ENCODE measurements at places on chromosomes 4 and X.
A peak's percentile ranks its signal among the peaks of the same experiment; 100 is the strongest.

DNA sequence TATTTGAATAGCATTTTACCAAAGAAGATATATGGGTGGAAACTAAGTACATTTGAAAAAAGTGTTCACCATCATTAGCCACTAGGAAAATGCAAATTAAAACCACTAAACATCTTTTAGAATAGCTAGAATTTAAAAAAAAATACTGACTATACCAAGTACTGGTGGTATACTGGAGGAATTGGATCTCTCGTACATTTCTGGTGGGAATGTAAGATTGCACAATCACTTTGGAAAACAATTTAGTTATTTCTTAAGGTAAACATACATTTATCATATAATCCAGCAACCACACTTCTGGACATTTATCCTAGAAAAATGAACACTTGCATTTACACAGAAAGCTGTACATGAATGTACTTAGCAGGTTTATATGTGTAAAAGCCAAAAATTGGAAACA, 303.5 kb downstream of the MID1IP1 start:
- DNase-seq = no peak

DNA sequence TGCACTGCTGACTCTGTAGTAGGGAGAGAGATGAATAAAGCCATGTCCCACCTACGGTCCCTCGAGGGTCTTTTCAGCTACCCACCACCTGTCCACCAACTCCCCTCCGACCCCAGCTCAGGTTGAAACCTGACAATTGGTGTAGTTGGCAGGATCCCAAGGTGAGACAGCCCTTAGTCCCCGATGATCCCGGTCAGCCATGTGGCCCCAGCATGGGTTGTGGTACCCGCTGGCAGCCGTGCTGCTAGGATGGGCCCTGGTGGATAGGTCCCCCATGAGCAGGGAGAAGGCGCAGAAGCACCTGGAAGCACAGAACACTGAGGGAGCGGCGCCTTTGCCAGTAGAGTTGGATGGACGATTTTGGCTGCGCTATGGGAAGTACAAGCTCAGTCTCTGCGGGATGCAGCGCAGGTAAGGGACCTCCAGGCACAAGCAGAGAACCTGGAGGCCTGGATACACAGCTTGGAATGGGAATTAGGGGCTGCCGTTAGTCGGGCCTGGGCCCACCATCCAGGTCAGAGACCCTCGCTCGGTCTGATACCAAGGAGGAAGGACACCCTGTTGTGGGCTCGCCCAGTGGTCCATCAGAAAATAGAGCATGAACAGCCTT, 694.6 kb upstream of the AGA start:
- DNase-seq = no peak

GRCh38 chrX:92213786-92214185, 434.6 kb downstream of the PCDH11X start:
- DNase-seq = no peak

DNA sequence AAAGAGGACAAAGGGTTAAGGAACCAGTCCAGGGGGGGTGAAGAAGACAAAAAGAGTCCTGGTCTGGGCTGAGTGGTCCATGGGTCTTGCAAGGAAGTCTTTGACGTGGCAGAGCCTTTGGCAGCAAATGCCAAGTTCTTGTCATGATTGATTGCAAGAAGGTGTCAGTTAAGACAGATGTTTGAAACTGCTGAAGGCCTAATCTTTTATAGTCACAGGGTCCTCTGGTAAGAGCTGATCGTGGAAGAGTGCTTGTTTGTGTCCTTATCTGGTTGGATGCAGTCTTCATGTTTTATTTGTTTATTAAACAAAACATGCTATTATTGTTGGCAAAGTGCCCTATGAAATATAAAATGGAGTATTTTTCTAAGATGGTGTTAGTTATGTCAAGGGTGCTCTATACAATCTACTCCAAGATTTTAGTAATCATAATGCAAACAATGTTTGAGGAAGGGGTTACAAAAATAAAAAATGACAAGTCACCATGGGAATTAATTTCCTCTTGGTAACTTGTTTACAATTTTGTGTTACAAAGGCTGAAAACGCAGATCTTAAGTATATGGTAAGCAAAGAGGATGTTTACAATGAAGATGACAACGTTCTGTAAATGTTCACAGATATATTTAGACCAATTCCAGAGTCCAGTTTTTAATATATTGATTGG, 85.9 kb downstream of the MAGED4 start:
- DNase-seq = no peak

DNA sequence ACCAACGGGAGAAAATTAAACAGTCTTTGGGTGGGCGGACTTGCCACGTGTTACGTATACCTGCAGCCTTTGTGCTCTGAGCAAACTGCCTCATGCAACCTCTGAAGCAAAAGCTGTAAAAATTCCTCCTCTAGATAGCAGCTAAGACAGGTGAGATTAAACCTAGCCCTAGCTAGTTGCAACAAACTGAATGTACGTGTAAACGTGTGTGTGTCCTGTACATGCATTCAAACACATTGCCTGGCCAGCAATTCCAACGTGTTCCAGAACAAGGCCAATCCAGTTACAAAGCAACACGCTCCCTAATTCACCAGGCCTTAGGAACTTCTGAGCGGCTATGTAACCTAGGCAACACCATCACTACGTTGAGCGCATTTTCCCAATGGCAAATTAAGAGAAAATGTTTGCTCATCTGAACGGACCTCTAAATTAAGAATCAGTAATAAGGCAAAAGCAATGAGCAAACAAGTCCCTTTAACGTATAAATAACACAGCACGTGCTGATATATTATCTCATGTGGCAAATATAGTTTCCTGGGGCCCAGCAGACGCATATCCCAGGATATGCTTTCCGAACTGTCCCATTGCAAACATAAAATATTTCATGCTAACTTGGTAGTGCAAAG, 792 bp downstream of the PPID start:
- peak; percentile 22 for DNase-seq

GRCh38 chr4:86481440-86481839, 112.7 kb upstream of the PTPN13 start:
- no peak for DNase-seq

DNA sequence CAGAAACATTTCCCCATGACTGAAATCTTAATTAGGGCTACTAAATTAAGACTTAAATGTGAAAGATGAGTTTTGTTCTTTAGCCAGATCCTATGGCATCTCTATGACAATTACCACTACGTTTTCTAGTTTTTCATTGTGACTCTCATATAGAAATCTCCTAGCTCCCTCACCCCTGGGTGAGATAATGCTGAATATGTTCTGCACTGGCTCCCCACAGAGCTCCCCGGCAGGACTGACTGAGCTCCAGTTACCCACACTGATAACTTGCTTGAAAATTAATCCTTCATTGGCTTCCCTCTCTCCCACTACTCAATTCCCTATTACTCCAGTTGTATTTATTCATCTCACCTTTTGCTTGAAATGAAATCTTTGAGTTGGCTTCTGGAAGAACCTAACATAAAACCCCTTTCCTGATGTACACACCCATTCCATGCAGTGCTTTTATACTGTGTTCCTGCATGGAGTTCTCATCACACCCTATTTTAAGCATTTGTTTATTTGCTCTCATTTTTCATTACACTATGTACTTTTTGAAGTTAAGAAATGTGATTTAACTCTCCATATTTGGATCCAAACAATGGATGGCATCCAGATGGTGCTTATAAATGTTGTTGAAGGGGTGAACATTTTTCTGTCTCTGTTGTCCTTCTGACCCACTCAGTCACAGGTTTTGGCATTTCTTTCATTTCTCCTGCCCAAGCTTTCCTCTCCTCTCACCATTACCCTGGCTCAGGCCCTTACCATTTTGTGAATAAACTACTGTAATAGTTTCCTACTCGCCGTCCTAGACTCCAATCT, 623.4 kb downstream of the SPRY1 start:
- no peak for DNase-seq

DNA sequence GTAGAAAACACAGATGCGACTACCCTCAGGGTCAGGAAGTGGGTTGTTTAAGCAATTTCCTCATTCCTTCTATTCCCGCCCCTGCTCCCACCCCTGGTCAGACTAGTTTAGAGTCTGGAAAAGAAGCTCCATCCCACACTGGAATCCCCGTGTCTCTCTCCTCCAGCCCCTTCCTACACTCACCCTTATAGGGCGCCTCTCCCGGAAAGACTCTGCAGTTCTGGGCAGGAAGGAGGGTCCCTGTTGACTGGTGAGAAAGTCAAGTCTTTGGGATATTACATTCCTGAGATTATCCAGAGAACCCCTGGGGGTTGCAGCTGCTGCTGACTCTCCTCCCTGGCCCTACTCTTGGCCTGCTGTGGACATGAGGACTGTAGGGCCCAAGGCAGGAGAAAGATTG, 11.9 kb downstream of the STARD8 start:
- no peak for DNase-seq

GRCh38 chr4:16205298-16206164, 20.7 kb downstream of the TAPT1 start:
- no peak for DNase-seq

GRCh38 chrX:41912923-41913322, 10.4 kb downstream of the CASK start:
- DNase-seq = no peak

- DNase-seq = no peak
Measured at GRCh38 chrX:140495739-140496138, 9.1 kb downstream of the SOX3 start.

- DNase-seq = peak; percentile 67
Measured at GRCh38 chrX:72572248-72573157, at the start of gene HDAC8. HDAC8 (minus strand) TSS chrX:72572843; CDS start chrX:72572761, 82 bp downstream.

GRCh38 chr4:183434666-183435190, 9.7 kb upstream of the CDKN2AIP start:
- no peak for DNase-seq

- no peak for DNase-seq
Measured at GRCh38 chrX:48896611-48897011, 957 bp downstream of the TIMM17B start.

- peak; percentile 7 for DNase-seq
Measured at GRCh38 chrX:41558531-41558930, 111.4 kb downstream of the NYX start.

DNA sequence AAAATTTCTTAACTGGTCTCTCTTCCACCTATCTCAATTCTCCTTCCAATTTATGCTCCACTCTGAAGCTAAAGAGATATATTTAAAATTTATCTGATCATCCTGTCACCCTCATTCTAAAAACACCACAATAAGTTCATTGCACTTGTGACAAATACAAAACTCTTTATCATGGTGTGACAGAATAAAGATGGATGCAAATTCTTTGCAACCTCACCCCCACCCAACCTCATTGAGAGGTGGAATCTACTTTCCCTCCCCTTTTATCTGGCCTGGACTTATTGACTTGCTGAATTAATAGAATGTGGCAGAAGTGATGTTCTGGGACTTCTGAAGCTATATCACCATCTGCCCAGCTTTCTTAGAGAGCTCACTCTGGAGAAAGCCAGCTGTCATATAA, 46.5 kb downstream of the IDS start:
- no peak for DNase-seq

GRCh38 chr4:8303485-8304281, 34.1 kb downstream of the HTRA3 start:
- no peak for DNase-seq

GRCh38 chr4:121185960-121186359, 21.8 kb upstream of the TNIP3 start:
- peak; percentile 24 for DNase-seq

DNA sequence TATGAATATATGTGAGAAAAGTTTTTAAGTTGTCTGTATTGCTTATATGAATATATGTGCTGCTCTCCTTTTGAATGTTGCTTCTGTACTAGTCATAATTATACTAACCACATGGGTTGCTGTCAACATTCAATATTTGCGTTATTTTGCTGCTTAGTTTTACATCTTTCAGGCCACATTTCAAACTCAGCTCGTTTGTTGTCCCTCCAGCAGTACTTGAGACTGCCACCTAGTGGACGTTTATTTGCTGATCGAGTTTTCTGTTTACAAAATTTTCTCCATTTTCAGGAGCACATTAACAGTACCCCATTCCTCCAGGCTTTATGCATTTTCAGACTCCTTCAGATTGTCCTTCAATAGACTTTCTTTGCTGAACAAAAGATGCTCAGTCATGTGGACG, 75.8 kb downstream of the NUDT11 start:
- DNase-seq = peak; percentile 13

GRCh38 chr4:47784222-47784621, 53.6 kb downstream of the CORIN start:
- no peak for DNase-seq

DNA sequence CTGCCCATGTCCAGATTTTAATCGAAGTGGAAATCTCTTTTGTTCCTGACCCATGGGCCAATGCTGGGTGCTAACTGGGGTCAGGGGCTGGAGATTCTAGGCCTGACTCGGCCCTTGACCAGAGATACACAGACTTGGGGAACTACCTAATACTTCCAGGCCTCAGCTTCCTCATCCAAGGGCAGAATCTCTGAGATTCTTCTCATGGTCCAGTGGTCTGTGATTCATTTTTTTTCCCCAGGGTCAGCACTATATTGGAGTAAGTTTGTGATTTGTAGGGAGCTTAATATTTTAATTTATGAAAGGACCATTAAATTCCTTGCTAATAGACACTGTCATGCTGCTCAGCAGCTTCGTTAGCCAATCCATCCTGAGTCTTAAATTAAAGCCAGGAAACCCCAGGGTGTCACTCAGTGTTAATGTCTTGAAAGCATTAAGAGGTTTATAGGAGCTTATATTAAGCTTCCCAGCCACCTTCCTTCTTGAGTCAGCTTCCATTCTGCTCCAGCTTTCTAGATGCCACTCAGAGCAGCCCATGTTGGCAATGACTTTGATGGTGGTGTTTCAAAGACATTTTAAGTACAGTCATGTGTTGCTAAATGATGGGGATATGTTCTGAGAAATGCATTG, 27.0 kb upstream of the PROM1 start:
- no peak for DNase-seq

- DNase-seq = no peak
Measured at GRCh38 chr4:41709844-41710481, 38.6 kb downstream of the PHOX2B start.

DNA sequence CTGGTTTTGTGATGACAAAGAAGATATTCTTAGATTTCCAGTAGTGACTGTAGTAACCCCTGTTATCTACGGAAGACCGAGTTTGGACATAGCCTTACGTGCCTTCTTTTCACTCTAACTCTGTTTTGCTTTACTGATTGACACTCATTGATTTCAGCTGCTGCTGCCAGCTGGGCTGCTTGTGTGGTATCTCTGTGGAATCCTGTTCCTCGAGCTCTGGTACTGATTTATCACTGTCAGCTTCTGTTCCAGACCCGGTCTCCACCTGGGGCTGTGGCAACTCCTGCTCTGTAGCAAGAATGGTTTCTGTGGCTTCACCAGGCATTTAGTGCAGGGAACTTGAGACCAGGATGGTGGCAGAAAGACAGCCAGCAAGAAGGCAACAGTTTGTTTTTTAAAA, 24.6 kb upstream of the LAP3 start:
- DNase-seq = no peak

- DNase-seq = no peak
Measured at GRCh38 chrX:20270562-20270890, 3.8 kb upstream of the RPS6KA3 start.

Measured in activated CD8-positive, alpha-beta T cell treated with anti-CD3 and anti-CD28 coated beads for 36 hours (primary cell).